ENCODE measurements at places on chromosomes 6 and 20.

- DNase-seq, result no peak
These were observed 21.8 kb downstream of the LCA5 start for GRCh38 chr6:79515436-79515835.

DNA sequence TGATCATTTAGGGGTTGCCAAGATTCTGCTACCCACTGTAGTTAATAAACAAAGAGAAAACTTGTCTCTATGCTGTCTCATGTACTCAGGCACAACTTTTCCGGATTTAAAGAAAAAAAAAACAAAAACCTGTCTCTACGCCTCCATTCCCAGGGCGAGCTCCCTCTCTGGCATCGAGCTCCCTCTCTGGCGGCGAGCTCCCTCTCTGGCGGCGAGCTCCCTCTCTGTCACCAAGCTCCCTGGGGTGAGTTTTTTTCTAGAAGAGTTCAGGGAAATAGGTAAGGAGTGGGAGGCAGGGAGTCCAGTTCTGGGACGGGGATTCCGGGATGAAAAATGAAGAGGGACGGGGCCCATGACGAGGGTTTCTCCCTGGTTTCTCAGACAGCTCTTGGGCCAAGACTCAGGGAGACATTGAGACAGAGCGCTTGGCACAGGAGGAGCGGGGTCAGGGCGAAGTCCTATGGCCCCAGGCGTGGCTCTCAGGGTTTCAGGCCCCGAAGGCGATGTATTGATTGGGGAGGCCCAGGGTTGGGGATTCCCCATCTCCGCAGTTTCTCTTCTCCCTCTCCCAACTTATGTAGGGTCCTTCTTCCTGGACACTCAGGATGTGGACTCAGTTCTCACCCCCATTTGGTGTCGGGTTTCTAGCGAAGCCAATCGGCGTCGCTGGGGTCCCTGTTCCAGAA lies 16.5 kb upstream of the HLA-A start:
- no peak for DNase-seq

DNA sequence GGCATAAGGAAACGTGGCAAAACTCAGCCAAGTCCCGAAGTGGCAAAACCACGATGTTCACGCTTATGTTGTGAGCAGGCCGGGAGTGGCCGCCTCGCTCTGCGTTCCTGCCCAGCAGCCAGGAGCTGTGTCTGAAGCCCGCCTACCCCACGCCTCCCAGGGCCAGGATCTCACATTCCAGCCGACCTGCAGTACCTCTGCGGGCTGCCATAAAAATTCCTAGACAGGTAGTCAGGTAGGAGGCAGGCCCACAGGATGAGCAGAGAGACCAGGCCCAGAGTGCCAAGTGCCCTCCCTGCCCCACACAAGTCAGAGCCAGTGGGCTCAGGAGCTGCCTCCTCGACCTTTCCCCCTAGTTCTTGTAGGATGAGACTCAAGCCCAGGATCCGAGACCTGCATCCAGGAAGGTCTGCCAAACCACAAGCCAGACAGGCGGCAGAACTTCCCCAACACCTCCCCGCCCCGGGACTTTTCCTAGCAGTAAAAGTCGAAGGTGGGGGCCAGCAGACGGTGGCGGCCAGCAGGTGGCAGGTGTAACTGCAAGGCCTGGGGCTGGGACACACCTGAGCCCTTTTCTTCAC lies 16.7 kb downstream of the PMEPA1 start:
- no peak for DNase-seq

DNA sequence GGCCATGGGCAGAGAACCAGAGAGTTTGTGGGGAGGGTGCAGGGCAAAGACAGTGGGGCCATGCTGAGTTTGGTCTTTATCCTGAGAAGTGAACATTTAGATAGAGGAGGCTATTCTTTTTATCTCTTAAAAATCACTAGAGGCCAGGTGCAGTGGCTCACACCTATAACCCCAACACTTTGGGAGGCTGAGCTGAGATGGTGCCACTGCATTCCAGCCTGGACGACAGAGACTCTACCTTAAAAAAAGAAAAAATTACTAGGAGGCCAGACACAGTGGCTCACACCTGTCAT lies 8.7 kb downstream of the PXMP4 start:
- DNase-seq, result no peak

DNA sequence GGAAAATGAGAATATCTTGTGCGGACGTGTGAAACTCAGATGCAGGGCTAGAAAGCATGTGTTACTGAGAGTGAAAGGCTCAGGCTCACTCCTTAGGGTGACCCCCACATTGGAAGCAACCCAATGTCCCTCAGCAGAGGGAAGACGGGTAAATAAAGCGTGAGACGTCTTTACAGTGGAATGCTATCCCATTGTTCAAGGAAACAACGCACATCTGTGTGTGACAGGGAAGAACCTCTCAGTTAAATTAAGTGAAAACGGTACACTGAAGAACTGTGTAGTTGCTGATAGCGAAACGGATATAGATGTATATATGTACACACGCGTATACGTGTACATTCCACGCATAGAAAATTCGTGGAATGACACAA lies 839 bp downstream of the HNF4A start:
- no peak for DNase-seq

DNA sequence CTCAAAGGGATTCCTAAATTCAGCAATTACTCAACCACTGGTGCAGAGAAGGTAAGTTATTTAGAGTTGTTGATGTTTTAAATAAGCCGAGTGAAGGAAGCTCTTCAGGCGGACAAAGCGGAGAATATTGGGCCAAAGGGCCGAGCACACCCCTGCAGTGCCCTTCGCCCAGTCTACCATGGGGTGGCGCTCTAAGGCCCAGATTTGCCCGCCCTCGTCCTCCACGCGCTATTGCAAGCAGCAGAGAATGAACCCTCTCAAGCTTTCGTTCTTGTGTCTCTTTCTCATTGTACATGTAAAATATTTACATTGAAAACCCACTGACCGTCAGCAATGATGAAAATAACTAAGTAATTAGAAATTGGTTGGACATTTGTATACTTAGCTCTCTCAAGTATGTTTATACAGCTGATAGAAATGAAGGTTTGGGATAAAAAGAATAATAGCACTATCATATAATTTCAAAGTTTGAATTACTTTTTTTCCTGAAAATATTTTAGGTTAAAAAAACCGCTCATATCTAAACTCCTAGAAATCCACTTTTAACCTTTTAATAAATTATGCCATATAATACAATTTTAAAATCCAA lies 195.0 kb upstream of the CEP162 start:
- DNase-seq, result peak; percentile 82

DNA sequence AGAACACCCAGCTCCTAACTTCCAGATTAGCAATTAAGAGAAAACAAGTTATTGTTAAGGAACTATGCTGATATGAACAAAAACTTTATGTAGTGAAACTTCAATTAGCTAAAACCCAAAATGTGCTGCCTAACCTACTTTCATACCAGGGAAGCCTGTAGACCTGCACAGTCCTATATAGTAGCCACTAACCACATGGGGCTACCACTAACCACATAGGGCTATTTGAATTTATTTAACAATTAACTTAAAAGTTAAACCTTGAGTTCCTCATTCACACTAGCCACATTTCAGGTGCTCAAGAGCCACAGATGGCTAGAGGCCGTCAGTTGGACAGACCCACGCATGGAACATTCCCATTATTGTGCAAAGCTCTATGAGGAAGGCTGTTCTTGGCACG lies 72.4 kb upstream of the LAMP5 start:
- no peak for DNase-seq

GRCh38 chr6:1594445-1595200 lies 15.1 kb upstream of the FOXC1 start:
- DNase-seq, result no peak

- DNase-seq, result no peak
These were observed 622.8 kb upstream of the EPHA7 start for GRCh38 chr6:94041945-94042709.

GRCh38 chr6:112912416-112913101 lies 565.4 kb downstream of the RFPL4B start:
- no peak for DNase-seq

- peak; percentile 47 for DNase-seq
These were observed 537.6 kb downstream of the HDGFL1 start for GRCh38 chr6:23106951-23107350.

DNA sequence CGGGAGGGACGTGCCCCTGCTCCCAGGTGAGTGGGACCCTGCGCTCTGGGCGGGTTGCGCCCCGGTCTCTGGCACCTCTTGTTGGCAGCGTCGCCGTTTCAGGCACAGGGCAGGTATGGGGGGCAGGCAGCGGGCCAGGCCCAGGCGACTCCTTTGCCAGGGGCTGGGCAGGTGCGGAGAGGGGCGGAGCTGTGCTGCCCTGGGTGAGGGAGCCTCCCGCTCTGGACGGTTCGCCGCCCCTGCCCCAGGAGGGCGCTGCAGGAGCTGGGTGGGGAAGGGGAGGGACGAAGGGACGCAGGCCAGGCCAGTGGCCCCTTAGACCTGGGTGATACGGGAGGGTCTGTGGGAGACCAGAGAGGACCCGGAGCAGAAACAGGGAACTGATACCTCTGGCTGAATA lies 663.9 kb upstream of the DEFB115 start:
- no peak for DNase-seq

- DNase-seq, result no peak
These were observed 87.3 kb downstream of the DTNBP1 start for GRCh38 chr6:15575357-15576033.

DNA sequence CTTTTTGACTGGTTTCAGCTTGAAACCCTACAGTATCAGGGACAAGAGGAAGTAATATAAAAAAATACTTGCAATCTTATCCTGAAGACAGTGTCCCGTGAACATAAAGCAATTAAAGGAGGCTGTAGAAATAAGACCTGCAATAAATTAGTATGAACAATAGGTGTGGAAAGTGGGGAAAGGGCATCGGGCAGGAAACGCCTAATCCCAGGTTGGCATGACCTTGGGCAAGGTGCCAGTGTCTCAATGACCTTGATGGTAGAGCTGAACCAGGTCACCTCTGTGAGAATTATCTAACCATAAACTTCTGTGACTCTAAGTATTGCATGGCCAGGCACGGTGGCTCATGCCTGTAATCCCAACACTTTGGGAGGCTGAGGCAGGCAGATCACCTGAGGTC lies 115.2 kb downstream of the LY86 start:
- no peak for DNase-seq

GRCh38 chr6:14274546-14275492 lies 157.2 kb downstream of the CD83 start:
- no peak for DNase-seq

- no peak for DNase-seq
These were observed 32.8 kb downstream of the CYP21A2 start for GRCh38 chr6:32070814-32071543.

DNA sequence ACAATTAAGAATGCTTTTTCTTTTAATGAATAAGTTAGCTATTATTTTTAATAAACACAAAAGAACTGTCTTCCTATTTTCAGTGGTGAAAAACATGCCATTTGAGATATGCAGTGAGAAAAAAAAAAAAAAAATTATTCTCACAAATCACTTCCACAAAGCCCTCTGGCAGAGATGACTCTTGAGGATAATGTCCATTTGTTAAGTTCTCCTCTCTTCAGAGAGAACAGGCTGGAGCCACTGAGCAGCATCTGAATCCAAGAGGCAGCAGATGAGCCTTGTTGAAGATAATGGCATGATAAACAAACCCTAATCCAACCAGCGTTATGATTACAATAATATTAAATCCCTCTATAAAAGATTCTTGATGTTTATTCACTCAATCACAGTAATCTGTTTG lies 105.0 kb downstream of the PTPRK start:
- DNase-seq, result no peak

DNA sequence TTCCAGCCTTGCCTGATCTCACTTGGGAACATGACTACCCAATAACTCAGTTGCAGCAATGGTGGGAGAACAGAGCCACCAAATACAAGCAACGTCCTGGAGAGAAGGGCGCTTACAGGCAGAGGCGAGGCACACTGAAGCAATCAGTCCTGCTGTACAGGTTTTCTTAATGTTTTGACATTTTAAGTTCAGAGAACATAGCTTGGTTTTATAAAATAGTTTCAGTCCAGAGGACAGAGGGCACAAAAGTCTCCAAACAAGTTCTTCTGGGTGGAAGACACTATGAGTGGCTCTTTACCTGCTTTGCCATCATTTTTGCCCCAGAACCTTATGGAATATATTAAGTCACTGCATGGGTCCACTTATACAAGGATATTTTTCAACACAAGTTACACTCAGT lies 103.4 kb upstream of the KCNG1 start:
- DNase-seq, result no peak

- DNase-seq, result peak; percentile 92
These were observed 185.5 kb upstream of the ECI2 start for GRCh38 chr6:4320860-4321259.

DNA sequence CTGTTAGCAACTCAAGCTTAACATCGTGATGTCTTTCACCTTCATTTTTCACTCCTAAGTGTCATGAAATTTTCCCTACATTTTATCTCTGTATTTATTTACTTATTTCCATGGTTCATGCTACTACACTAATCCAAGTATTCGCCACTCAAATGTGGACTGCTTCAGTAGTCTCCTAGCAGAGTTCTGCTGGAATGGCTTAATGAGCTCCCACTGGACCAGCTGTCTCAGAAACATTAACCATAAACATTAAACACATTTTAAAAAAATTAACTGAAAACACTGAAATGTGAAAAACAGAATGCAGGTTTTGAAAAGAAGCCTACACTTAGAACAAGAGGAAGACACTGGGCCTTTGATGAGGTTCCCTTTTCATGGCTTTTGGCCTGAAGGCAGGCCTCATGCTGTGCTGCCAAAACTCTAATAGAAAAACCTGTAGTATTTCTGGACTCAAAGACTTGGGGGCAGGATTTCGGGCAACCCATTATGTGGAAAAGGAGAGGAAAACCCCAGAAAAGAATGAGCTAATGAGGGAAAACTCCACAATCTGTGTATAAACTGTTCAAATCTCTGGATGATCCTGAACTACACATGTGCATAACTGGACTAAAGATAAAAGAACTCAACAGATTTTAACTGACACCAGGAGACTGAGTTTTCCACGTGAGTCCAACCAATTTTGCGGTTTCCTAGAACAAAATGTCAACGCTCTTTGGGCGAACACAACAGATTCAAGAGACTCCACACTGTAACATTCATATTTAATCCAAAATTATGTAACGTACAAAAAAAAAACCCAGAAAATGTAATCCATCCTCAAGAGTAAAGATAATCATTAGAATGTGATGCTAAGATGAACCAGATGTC lies 33.0 kb downstream of the SAMD3 start:
- no peak for DNase-seq

DNA sequence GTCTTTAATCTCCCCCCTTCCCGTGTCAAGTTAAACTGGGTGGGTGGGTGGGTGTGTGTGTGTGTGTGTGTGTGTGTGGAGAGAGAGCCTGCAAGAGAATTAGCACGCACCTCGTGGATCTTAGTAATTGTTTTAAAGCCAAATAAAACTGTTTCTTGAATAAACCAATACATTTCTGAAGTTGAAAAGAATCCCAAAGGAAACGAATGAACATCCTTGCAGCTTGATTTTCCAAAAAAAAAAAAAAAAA lies 381 bp upstream of the BICRAL start:
- no peak for DNase-seq

GRCh38 chr6:167350731-167351655 lies 26.1 kb downstream of the TTLL2 start:
- DNase-seq, result peak; percentile 61

- DNase-seq, result no peak
These were observed 226.1 kb upstream of the CEP162 start for GRCh38 chr6:84453499-84453898.

- DNase-seq, result no peak
These were observed 27.9 kb downstream of the GHRH start for GRCh38 chr20:37233548-37234253.
